ENCODE measurements at places on chromosomes 1 and 21.

DNA sequence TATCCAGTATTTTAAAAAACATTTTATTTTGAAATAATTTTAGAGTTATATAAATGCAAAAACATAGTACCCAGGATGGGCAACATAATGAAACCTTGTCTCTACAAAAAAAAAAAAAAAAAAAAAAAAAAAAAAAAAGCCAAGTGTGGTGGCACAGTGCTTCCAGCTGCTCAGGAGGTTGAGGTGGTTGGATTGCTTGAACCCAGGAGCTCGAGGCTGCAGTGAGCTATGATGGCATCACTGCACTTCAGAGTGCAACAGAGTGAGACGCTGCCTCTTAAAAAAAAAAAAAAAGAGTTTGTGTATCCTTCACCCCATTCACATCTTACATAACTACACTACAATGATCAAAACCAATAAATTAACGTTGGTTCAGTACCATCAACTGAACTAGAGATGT, 115.6 kb upstream of the KIF26B start:
- DNase-seq: no peak

DNA sequence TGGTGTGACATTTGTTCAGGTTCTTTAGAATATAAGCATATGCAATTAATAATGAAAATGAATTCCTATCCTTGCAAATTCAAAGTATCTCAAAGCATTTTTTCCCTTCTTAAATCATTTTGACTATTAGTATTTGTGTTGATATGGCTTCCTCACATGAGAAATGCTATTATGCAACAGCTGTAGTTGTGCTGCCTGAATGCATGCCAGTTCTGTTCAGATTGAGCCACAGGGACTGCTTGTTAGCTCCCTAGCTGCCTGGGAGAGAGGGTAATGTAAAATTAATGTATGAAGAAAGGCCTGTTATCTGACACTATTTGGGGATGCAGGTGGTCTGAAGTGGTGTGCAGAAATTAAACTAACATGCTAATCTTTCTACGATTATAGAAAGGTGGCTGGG, 45.5 kb downstream of the CACHD1 start:
- no peak for DNase-seq

DNA sequence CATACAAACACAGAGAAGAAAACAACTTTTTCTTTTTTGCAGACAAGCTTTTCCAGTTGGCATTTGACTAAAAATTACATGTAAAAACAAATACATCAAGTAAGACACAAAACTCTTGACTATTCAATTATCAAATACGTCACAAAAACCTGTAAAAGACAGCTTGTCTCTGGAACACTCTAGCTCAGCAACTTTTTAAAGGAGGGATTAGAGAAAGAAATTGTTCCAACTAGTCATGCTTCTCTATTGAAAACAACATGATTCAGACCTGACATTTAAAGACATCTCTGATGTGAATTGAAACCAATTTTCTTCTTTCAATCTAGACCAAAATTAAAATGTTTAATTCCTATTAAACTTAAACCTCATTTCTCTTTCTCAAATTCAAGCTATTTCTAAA, 30.3 kb downstream of the SMYD3 start:
- DNase-seq: no peak

GRCh38 chr1:203081465-203082230, 4.2 kb downstream of the MYOG start:
- DNase-seq: no peak

GRCh38 chr1:165787741-165788140, 19.1 kb upstream of the TMCO1 start:
- DNase-seq: no peak

DNA sequence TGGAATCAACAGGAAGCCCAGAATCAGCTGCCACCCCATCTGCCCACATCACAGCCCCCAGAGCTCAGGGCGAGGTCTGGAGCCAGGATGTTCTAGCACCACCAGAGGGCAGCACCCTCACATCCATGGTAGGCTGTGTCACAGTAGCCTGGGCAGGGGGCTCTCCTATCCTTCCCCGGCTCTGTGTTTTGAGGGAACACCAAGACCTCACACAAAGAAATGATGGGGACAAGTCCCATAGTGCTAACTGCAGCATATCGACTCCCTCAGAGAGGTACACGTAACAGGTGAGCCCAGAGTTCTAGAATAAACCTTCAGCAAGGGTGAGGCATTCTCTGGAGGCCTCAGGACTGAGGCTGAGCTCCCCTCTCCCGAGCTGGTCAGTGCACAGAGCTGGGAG, 2.3 kb upstream of the KCNC4 start:
- peak; percentile 59 for DNase-seq

DNA sequence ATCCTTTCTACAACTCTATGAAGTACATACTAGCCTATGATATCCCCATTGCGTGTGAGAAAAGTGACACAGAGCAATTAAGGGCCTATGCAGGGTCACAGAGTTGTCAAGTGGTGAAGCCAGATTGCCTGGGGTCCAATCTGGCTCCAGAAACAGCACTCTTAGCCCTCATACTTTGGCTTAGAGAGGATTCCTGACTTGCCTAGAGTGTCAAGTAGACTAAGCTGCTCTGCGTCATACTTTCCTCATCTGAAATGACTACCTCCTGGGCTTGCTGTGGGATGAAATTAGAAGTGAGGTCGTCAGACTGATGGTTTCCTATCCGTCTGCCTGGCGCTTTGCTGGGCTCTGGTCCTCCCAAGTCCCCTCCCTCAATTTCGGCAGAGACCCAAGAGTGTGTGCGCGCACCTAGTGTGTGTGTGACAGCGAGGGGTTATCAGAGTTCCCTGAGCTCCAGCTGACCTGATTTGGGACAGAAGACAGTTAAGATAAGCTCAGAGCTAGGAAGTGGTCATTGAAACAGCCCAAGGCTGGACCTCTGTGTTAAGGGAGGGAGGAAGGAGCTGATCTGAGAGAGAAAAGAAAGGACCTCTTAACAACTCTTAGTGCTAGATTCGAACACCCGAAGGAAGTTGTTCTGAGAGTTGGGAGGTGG, 5.4 kb upstream of the NUAK2 start:
- DNase-seq: no peak

DNA sequence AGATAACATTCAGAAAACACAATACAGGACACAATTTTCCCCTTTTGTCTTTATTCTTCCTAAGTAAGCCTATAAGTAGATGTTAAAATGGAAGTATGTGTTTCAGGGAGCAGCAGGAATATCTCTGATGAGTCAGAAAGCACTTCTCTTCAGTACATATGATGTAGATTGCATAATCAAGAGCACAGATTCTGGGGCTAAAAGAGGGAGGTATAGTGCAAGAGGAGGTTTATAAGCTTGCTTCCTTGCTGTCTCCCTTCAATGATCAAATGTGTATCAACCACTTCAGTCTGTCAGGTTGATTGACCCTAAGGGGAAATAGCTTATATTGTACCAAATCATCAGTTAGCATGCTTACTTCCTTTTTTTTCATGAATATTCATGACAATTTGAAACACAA, 822.8 kb downstream of the BRINP3 start:
- DNase-seq: no peak

- no peak for DNase-seq
Observed at GRCh38 chr1:67748630-67749029, 63.6 kb downstream of the GADD45A start.

GRCh38 chr1:61301824-61302657, 219.7 kb downstream of the NFIA start:
- no peak for DNase-seq

GRCh38 chr1:54241364-54241763, 41.4 kb downstream of the MRPL37 start:
- no peak for DNase-seq

GRCh38 chr1:9774712-9775679, 48.8 kb downstream of the CLSTN1 start:
- DNase-seq: no peak

GRCh38 chr1:207890136-207890738, 20.7 kb downstream of the CD34 start:
- DNase-seq: no peak

DNA sequence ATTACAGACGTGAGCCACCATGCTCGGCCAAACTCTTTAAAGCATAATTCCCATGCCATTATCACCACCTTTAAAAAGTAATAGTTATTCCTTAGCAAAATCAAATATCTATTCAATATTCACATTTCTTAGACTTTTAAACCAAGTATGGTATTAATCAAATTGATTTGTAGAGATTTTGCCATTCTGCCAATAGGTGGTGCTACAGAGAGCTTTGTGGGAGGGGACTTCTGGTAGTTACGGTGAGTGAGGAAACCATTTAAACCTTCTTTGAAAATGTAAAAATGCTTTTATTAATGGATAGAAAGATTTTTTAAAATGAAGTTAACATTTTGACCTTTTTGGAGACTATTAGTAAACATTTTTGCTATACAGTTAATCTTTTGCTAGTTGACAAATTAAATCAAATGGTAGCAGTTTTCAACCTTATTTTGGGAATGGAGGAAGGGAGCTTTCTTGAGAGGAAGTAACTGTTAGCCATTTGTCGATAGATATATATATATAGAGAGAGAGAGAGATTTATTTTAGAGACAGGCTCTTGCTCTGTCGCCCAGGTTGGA, 19.3 kb downstream of the IARS2 start:
- DNase-seq: peak; percentile 20

Measured in stimulated activated CD4-positive, alpha-beta T cell treated with anti-CD3 and anti-CD28 coated beads, Interleukin-12 subunit alpha, Interleukin-12 subunit beta, amount 100 ng/mL, for 48 hours (primary cell).